ENCODE measurements at places on chromosomes 5 and 9.

DNA sequence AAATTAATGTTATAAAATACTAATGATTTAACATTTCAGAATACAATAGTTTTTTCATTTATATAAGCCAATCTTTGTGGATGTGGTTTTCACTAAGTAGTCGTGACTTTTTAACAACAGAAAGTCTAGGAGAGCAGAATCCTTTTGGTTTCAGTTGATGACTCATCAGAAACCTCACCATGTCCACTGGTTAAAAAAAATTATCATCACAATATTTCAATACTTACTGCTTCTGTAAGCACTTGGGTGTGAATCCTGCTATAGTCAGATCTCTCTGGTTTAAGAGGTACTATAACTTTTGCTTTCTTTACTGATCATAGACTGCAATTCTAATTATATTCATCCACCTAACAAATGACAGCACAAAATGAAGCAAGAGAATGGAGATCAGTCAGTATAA is 77.2 kb downstream of the MRPS30 start:
- DNase-seq: no peak

DNA sequence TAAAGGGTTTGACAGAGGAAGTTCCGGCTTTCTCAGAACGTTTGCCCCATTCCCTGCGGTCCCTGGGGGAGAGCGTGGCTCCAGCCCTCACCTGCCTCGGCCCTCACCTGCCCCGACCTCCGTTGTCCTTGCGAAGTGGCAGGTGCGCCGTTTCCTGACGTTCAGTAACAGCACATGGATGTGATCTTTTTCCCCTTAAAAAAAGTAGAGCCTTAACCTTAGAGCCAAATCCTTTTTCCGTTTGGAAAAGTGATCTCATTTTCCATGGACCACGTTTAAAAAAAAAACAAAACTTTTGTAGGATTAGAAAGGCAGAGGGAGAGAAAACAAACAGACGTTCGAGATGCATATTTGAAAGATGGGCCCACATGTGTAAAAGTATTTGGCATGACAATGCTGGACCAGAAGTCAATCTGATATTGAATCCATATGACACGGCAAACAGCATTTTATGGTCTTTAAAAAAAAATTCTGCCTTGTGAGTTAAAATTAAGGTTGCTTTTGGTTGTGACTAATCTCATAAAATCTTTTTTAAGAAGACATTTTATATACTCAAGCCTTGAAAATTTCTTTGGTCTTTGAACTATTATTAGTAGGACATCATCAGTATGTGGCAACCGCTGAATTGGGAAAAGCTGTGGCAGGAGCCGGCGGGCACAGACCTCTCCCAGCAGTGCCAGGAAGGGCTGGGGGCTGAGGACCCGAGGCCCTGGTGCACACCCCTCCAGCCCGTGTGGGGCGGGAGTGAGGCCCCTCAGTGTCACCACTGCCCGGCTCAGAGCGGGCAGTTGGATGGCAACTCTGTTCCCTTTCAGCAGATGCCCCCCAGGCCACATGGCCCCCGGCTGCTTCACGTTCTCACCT is 42.5 kb upstream of the EXOC3 start:
- DNase-seq: no peak

DNA sequence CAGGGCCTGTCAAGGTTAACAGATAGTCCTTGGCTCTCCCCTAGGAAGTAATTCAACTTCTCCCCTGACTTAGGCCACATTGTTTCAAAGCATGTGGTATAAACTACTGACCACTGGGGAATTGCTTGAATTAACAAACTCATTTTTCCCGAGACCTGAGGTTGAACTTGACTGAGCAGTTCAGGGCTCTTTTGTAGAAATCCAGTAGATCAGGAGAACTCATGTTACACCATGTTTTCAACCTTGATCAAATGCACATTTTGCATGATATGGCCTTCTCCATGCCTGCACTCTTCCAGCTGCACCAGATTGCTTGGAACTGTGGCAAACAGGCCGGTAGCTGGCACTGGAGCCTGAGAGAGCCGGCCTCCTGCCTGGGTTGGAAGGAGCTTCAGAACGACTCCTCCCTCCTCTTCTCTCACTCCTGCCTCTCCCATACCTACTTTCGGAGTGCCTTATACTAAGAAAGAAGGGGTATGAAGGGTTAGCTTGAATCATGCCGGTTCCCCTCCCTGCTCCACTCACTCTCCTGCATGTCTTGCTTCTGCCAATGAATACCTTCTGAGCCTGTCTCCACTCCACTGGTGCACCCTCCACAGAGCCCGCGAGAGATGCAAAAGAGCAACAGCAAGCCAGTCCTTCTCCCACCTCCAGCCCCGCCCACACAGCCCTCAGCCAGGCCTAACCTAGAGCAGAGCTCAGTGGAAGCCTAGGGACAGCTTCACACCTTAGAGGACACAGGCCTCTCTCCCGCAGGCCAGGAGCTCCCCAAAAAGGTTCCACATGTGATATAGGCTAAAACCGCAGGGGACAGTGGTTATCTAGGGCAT is 159.4 kb downstream of the MACROH2A1 start:
- no peak for DNase-seq

DNA sequence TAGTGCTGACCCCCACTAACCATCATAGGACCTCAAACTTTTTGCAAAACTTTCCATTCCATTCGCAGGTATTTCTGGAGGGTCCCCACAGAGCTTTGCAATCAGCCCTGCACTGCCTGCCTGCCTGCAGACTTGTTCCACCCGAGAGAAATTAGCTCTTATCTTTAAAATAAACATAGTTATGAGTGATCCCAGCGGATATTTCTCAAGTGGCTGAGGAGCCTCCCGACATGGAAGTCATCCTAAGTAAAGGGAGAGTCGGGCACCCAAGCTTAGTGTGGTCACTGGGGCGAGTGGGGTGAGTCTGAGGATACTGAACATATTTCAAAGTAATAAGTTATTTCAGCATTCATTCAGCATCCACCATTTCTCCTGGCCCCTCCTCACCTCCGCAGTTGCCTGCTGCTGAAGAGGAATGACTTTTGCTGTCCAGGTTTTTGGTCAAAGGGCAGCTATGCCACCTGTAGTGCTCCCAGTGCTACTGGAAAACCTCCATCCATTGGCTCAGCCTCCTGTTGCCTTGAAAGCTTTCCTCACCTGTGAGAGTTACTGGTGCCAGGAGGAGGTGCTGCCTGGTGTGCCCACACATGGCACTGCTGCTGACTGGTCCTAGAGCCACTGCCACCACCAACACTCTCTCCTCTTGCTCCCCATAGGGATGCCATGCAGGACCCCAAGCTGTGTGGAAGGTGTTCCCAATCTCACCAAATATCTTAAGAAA is 89.7 kb upstream of the PCSK1 start:
- DNase-seq: no peak

GRCh38 chr5:15013654-15014463 is 142.3 kb upstream of the ANKH start:
- no peak for DNase-seq

- peak; percentile 53 for DNase-seq
Measured at GRCh38 chr5:132065351-132065937, 5.0 kb downstream of the IL3 start.

DNA sequence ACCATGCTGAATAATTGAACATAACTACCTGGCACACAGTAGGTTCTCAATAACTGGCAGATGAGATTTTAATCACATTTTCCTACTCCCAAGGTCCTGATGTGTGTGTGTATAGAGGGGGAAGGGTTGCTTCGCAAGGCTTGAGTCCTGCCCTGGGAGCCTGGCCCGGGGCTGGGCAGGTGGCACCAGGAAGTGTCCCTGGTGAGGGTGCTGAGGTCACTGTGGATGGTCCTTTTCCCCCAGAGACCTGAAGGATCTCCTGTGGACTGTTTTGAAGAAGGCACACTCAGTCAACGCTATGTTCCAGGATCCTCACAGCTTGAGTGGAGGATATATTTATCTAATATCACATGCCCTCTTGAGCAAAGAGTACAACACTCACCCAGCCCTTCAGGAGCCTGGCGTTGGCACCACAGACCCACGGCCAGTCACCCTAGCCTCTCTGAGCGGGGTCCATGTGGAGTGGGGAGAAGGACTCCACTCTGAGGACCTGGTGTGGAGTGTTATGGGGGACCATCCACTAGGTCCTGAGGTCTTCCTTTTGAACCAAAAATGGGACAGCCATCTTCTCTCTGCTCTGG is 177.8 kb downstream of the GABBR2 start:
- DNase-seq: no peak

DNA sequence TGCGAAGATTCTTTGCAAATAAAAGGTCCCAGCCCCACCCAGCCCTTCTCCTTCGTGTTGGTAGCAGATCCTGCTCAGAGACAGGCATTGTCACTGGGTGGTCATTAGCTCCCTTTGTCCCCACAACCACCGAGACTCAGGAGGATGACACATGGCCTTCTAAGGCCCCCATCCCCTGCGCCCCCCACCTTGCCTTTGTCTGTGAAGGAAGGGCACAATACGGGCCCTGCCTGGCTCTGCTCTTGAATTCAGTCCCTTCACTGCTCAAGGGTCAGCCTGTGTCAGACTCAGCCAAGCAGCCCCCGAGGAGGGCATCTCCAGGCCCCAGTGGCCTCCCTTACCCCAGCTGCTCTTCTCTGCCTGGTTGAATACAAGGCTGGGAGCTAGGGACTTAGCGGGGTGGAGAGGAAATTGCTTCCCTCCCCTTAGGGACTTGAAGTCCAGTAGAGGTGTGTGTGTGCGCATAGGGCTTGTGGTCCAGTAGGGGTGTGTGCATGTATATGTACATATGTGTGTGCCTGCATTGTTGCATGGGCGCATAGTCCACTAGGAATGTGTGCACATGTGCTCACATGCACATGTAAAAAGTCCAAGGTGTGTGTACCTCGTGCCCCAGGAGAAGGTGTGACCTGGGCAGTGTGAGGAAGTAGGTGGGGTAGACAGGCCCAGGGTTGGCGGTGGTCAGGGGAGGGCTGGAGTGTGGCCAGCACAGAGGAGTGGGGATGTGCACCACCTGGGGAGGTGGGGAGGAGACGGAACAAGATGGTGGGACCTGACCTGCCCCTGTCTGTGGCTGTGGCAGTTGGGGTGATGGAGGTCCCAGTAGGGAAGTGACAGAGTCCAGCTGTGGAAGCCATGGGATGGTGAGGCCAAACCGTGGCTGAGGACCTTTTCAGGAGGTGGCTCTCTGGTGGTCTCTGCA is 59.1 kb downstream of the PHF2 start:
- DNase-seq: no peak

GRCh38 chr5:14728459-14728938 is 64.0 kb downstream of the OTULIN start:
- no peak for DNase-seq

- DNase-seq: no peak
Measured at GRCh38 chr5:1639757-1640156, 116.0 kb upstream of the LPCAT1 start.

DNA sequence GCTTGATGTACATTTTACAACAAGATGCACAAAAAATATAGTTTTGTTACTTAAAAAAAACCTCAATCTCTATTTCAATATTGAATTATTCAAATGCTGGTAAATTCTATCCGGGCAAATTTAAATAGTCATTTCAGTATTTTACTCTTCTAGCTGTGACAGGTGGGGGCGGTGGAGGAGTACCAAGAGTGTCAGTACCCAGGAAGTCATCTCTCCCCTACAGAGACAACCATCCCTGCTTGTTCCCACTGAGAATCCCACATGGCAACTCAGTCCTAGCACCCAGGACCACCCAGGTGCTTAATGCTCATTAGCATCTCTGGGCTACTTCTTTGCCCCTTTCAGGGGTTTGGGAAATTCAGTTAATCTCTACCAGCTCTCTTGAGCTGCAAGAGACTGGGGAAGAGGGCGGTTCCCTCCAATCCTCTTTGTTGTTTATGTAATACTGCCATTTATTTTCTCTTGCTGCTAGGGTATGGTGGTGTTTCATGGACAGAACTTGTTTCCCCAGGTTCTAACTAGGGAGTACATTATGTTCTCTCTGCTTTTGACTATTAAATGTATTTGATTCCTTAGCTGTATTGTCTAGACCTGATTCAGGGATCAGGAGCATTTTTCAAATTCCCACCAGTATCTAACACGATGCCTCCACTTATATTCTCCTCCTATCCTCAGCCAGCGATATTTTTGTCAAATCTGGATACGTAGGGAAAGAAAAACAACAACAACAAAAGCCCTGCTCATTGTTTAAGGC is 122.5 kb downstream of the CDH18 start:
- DNase-seq: no peak

DNA sequence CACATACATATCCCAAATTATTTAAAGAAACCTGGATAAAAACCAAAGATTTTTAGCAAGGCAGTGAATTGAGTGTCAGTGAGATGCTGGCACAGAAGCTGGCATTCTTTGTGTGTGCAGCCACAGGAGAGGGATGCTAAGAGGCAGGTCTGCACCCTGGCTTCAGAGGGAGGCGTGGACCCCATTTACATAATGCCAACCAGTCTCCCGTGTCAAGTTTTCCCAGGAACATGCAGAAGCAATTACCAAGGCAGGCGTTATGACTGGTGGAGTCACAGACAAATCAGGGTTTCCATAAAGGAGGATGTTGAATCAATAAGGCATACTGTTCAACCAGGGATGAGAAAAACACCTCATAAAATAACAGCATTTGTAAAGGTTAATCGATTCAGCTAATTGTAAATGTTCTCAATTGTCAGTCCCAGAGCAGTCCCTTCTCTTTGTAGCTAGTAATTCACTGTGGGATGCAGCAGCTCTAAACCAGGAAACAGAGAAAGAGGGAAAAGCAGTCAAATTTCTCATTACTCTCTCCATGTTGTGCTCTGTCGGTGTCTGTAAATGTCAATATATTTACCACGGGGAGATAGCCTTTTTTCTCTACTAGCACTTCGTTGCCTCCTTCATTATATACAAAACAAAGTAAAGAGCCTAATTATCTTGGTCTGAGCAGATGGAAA is 452.4 kb upstream of the GRAMD2B start:
- DNase-seq: no peak

GRCh38 chr5:65126542-65127069 is 355.1 kb downstream of the ADAMTS6 start:
- DNase-seq: no peak

- DNase-seq: peak; percentile 47
Measured at GRCh38 chr9:33446946-33447798, at the start of gene AQP3. Gene AQP3, minus strand, starts transcription at chr9:33447593. Its CDS starts 63 bp downstream, at chr9:33447530.

DNA sequence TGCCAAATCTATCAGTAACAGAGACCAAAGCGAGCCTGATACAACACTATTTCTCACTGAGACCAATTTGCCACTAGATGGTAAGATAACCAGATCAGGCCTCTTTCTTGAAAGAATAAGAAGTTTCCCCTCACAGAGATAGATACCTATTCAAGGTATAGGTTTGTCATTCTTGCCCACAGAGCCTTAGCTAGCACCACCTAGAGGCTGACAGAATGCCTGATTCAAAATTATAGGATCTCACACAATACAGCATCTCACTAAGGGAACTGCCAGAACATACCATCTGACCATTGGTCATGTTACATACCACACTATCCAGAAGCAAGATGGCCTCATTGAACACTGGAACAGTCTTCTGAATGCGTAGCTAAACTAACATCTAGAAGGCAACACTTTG is 166.6 kb upstream of the HCN1 start:
- no peak for DNase-seq

DNA sequence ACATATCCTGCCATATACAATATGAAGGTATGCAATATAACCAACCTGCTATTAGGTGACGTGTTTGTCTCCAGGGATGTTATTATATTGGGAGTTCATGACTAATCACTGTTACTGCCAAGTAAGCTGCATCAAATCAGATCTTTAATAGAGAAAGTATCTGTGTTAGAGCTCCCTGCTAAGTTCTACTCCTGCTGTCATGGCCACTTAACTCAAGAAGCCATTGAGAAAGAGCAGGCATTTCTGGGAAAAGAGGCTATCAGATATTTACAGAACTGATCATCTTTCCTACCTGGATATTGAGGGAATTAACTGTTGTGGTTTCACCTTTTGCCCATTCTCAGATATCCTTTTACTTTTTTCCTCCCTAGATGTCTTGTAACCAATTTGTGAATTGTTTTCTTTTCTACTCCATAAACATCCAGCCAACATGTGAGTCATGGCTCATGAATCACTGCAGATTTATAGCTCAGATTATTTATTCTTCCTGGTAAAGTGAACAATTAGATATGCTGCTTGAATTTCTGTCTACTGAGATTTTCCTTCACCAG is 634.8 kb upstream of the FAM174A start:
- no peak for DNase-seq

Data from activated CD4-positive, alpha-beta T cell treated with anti-CD3 and anti-CD28 coated beads for 24 hours (primary cell).